Activated T-helper 1 cell treated with anti-CD3 and anti-CD28 coated beads, Interleukin-12 subunit alpha, Interleukin-12 subunit beta, Interleukin-2, Interleukin-4 antibody, amounts not matched to agents 30 ng/mL and 10 ng/mL and 1 ng/mL, durations not matched to agents 14 hours and 24 hours and 36 hours (primary cell): ENCODE measurements at places on chromosomes 3 and 15. TPM values are rescaled to one million over a fixed set of nuclear protein-coding genes. Genes with fewer than 3 reads are reported as not detected.

DNA sequence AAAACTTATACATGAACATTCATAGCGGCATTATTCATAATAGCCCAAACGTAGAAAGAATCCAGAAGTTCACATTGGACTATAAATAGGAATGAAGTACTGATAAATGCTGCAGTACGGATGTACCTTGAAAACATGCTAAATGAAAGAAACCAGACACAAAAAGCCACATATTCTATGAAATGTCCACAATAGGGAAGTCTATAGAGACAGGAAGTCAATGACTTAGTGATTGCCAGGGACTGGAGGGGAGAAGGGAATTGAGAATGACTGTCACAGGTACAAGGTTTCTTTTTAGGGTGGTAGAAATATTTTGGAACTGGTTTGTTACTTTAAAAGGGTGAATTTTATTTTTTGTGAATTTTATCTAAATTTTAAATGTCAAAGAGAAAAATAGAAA lies 71.4 kb upstream of the SKOR1 start:
- no peak for DNase-seq

- DNase-seq: no peak
These were observed 115.4 kb downstream of the MYLK start for GRCh38 chr3:123768480-123769355.

- DNase-seq: no peak
These were observed 11.8 kb downstream of the ST6GAL1 start for GRCh38 chr3:186942168-186942567.

- no peak for DNase-seq
These were observed 159.5 kb upstream of the BHLHE40 start for GRCh38 chr3:4819746-4820145.

DNA sequence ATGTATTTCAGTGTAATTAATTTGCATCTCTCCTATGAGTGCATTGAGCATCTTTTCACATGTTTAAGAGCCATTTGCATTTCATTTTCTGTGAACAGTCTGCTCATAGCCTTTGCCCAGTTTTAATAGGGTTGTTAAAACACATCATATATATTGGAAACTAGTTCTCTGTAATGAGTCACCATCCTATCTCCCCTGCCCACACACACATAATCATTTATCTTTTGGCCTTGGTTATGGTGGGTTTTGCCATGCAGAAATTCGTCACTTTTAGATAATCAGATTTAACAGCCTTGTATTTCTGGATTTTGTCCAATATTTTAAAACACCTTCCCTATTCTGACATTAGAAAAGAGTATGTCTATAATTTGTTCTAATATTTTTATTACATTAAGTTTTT lies 11.9 kb upstream of the CHRM5 start:
- no peak for DNase-seq

- no peak for DNase-seq
These were observed 1134.8 kb downstream of the NSUN3 start for GRCh38 chr3:95197661-95198060.

GRCh38 chr3:86787091-86787490 lies 203.9 kb downstream of the VGLL3 start:
- no peak for DNase-seq

DNA sequence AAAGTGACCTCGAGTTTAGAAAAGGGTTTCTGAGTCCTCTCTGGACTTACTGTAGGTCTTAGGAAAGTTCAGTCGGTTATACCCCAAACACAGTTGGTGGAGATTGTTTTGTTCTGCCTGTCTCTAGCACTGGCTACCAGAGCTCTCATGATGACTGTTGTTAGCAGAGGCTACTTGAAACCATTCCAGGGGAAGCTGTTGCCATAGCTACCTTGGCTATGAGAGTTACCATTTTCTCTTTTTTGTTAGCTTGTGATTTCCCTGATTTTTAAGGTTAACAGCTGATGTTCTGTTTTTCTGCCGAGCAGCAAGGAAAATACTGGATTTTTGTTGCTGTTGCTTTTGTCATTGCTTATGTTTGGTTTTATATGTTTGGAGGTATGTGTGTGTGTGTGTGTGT lies 26.7 kb downstream of the ABHD2 start:
- DNase-seq: no peak

SCN11A gene
- total RNA-seq: 0.05 TPM in 1 of 2 replicates, not detected in the other

BLM gene
- 64.3 and 65.1 TPM in 2 replicates for total RNA-seq

GALNT15 gene
- not detected in 2 replicates for total RNA-seq
